ENCODE measurements at places on chromosomes 1 and 21.

GRCh38 chr1:203065191-203065590, 20.6 kb downstream of the MYOG start:
- no peak for DNase-seq

- no peak for DNase-seq
These were observed 3.1 kb downstream of the ASCL5 start for GRCh38 chr1:201123866-201124265.

DNA sequence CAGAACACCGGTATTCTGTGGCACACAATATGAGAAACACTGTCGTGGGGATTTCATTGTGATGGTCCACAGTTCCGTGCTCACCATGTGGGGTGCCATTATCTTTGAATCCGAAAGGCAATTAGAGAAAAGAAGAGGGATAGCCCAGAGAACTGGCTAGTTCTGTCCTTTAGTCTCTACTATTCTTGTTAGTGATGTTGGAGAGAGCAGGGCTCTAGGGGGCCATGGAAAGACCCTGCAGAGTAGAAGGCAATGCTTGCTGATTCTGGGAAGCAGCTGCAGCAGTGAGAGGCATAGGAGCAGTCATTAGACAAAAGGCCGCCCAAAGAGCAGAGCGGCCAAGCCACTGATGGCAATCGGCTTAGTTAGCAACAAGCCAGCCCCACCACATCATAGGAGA, 146.3 kb downstream of the TSEN15 start:
- no peak for DNase-seq

GRCh38 chr21:46437511-46437910, 21.2 kb upstream of the DIP2A start:
- DNase-seq, result no peak

DNA sequence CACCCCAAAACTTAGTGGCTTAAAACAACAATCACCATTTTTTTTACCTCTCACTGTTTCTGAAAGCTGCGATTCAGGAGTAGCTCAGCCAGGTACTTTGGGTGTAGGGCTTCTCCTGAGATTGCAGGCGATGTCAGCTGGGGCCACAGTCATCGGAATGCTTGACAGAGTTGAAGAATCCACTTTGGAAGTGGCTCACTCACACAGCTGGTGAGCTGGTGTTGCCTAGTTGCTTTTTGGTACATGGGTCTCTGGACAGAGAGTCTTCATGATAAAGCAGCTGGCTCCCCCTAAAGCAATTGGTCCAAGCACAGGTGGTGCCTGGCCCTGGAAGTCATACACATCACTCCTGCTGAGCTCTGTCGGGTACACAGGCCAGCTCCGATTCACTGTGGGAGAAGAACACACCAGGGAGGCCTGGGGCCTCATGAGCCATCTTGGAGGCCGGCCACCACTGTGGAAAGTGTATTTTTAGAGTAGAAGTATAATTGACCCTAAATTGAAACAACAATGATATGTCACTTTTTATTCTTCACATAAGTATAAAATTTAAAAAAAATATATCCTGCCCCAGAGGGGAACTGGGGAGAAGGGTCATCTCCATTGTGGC, 75.2 kb upstream of the GALNT2 start:
- no peak for DNase-seq

DNA sequence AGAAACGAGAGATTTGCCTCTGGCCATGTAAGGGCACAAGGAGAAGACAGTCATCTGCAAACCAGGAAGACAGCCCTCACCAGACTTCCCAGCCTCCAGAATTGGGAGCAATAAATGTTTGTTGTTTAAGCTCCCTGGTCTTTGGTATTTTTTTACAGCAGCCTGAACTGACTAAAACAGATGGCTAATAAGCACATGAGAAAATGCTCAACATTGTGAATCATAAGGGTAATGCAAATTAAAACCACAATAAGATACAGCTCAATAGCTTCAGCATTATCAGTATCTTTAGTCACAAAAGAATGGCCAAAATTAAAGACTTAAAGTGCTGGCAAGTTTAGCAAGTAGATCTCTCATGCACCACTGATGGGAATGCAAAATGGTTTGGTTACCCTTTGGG, 11.7 kb downstream of the UBE2G2 start:
- DNase-seq, result no peak

- no peak for DNase-seq
These were observed 44.2 kb upstream of the KDM4A start for GRCh38 chr1:43605766-43606165.

DNA sequence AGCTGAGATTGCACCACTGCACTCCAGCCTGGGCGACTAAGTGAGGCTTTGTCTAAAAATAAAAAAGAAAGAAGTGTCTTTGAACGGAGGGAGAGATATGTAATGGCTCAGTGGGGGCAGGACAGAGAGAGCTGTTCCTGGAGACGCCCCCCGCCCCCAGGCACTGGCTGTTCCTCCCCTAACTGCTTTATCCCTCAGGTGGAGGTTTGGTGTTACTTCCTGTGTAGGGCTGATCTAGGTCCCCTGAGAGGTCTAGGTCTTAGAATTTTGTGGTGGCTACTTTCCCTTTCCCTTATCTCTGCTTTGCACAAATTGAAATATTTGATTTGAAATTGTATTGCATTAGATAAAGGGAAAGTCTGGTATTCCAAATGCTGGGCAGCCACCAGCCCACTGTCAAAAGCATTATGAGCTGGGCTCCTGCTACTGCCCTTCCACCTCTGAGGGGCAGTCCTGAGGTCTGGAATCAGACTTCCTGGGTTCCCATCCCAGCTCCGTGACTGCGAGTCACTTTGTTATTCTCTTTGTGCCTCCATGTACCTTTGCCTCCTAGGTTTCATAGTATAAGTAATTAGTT, 134.8 kb upstream of the KIF26B start:
- no peak for DNase-seq

DNA sequence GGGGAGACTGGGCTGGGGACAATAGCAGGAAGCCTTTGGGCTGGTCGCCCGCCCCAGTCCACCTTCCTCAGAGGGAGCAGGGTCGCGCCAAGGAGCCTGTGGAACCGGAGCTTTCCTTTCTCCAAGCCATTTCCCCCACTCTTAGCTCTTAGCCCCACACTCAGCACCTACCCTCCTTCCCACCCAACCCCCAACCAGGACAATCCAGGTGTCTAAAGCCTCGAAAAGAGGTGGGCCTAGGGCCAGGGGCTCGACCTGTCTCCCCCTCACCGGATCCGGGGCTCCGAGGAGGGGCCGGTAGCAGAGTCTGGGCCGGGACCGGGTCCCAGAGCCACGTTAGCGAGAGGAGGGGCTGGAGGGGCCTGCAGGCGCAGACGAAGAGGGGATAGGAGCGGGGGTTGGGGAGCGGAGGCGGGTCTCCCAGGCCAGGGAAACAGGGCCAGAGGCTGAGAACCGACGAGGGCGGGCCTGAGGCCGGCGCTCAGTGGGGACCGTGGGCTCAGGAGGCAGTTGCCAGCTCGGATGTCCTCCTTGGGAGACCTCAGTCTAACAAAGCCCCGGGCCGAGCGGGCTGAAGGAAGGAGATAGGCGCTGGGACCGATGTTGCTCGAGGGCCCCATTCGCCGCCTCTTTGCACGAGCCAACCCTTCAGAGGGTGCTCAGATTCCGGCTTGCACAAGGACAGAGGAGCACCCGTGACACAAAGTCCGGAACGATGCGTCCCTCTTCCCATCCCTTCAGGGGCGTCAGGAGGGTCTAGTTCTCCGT, 943 bp downstream of the SEMA6C start:
- DNase-seq, result peak; percentile 13

DNA sequence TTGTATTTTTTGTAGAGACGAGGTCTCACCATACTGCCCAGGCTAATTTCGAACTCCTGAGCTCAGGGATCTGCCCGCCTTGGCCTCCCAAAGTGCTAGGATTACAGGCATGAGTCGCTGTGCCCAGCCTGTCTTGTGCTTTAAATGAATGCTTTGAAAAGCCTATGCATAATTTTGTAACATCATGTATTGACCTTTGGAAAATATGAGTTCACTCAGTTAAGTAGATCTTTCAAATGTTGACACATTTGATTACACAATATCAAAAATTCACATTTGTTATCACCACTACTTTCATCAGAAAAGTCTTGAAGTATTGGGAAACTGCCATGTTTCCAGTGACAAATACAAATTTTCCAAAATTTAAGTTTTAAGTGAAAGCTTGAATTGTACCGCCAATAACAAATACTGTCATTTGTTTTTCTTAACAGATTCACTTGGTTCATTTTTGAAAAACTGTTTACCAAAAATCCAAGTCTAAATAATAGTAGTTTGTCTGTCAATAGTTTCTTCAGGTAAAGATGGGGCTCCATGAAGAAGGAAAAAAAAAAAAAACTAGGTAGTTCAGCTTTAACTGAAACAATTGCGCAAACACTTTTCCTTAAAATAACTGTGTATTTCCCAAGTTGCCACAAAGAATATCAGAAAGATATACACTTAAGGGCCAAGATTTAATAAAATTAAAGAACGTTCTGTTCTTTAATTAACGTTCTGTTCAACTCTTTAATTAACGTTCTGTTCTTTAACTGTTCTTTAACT, 233.2 kb upstream of the NR5A2 start:
- no peak for DNase-seq

DNA sequence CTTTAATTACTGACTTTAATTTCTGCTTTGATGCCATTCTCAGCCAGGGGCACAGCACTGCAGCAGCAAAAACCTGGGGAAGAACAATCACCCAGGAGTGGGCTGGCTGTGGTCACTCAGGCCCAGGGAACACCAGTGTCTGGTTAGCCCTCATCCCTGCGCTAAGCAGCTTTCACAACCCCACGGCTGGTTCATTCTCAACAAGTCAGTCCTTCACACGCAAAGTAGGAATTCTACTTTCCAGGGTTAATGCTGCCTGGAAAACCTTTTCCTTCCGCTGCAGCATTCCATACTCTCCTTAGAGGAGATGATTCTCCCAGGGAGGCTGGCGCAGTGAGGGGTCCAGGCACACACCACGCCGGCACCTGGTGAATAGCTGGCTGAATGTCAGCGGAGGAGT, 24.3 kb upstream of the KCNE1 start:
- DNase-seq, result no peak

- peak; percentile 87 for DNase-seq
These were observed 862 bp upstream of the SGIP1 start for GRCh38 chr1:66532798-66533783.

DNA sequence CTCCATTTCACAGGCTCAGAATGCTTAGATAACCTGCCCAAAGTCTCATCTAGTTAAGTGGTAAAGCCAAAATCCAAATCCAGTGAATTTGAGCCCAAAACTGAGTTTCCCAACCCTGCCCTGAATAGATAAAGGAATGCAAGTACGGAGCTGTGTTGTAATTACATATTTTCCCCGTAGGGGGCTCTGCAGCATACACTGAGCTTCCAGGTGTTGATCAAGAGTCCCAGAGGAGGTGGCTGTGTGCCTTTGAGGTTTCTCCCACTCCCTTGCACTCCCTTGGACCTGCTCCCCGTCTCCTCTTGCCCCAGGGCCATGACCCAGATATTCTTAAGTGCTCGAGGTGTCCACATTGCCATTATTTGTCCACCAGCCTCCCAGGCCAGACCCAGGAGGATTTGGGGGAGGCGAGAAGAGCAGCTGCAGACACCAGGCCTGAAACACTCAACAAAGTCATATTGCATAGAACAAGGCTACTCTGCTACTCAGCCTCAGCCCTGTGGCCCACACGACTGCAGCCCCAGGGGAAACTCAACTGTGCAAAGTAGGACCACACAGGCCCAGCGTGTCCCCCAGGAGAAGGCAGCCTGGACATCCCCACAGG, 18.4 kb upstream of the LY9 start:
- no peak for DNase-seq

- no peak for DNase-seq
These were observed 107.2 kb downstream of the KCNK1 start for GRCh38 chr1:233721004-233721595.

DNA sequence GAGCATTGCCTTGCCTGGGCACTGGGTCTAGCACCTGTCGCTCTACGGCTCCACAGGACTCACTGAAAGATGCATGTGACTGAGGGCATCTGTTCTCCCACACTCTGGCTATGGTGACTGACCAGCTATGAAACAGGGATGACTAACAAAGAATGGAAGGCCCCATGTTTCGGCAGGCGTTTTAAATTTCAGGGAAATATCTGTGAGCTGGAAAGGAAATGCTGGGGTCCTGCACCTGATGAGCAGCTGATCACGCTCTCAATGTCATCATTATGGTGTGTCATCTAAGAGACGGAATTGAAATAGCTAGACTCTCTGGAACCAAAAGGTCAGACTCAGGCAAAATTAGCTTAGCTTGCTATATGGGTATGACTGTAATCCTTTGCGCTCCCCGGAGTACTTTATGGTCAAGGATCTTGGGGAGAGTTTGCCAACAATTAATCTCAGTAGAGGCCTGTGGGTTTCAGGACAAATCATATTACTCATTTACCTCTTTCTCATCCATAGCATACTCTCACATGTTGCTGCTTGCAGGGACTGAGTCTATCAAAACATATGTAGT, 24.5 kb upstream of the PALMD start:
- peak; percentile 56 for DNase-seq

- no peak for DNase-seq
These were observed 7.2 kb downstream of the SNX7 start for GRCh38 chr1:98668733-98669132.

DNA sequence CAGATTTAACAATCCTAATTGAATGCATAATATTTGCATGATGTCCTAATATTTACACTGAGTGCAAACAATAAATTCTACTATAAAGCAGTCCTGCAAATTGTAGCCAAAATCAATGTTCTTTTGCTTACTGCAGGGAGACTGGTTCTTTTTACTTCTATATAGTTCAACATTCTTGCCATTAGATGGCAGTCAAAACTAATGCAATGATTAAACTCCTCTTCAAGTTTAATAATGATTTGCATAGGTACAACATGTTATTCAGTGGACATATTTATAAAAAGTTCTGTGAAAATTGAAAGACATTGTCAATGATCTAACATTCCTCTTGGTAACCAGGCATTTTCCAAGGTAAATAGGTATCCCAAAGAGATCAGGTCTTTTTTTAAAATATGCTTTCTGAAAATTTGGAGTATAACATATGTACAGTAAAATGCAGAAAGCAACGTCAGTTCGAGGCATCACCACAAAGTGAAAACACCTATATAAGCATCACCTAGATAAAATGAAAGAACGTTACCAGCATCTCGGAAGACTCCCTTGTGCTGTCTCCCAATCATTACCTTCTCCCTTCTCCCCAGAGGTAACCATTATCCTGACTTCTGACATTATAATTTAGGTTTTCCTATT, 9.8 kb upstream of the FNBP1L start:
- DNase-seq, result no peak

- DNase-seq, result no peak
These were observed 1.1 kb downstream of the LGALS8 start for GRCh38 chr1:236524895-236525184.

- no peak for DNase-seq
These were observed at the start of gene BLACAT1 for GRCh38 chr1:205455581-205456382. BLACAT1 (minus strand) TSS chr1:205456045.

GRCh38 chr1:56376188-56376984, 203.0 kb downstream of the PLPP3 start:
- no peak for DNase-seq

GRCh38 chr1:167082511-167083027, 7.6 kb downstream of the GPA33 start:
- no peak for DNase-seq

All from brain microvascular endothelial cell (primary cell).